ENCODE measurements at places on chromosomes 12 and 14. TPM values are rescaled to one million over a fixed set of nuclear protein-coding genes. Genes with fewer than 3 reads are reported as not detected.

Gene PCED1B
- total RNA-seq: 117 TPM

Gene LBHD2
- total RNA-seq: not detected

DNA sequence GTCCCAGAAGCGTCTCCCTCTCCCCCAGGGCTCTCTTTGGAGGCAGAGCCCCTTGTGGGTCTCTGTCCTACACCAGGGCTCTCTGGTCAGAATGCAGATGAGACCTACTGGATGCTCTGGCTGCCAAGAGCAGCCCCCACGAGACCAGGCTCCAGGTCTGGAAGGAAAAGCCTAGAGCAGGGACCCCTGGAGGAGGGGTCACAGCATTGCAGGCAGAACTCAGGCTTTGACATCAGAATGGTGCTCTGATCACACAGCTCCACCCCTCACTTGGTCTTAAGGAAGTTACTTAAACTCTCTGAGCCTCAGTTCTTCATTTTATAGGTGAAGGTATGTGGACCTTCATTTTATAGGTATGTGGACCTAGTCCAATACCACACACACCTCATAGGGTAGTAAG, 83.1 kb downstream of the ARL6IP4 start:
- no peak for DNase-seq

Gene VCPKMT
- 14.3 TPM for total RNA-seq

GRCh38 chr12:110349514-110350151, 53.9 kb downstream of the ANAPC7 start:
- DNase-seq: peak; percentile 48

- DNase-seq: peak; percentile 73
Measured at GRCh38 chr12:52151837-52152783, 39.7 kb downstream of the KRT80 start.

DNA sequence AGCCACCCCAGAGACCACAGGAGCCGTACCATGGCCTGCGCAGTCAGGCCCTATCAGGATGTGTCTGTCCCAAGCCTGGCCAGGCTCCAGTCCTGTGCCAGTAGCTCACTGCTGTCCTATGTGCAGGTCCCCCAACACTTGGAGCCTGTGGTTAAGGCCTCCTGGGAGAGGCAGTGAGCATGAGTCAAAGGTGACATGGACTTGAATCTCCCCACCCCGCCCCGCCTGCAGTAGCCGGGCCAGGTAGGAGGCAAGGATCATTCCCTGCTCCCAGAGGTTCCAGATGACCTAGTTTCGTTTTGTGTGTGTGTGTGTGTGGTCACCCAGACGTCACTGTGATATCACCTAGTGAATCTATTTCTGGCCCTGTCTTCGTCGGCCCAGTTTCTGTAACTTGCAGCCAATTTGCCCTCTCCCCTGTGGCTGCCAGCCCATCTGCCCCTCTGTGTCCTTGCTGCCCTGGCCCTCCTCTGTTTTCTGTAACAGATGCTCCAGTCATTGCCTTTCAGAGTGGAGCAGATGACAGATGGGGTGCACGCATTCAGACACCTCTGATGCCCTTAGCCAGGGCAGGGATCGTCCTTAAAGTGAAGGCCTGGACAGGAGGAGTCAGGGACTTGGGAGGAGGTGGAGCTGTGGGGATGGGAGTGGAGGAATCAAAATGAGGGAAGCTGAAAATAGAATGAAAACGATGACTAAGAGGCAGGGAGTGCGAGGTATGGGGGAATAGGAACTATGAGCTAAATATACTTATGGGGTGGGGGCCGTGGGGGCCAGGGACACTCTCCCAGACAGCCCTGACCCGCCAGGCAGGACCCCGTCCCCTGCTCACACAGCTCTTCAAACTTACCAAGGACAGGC, 37.4 kb downstream of the SLC6A12 start:
- DNase-seq: no peak

DNA sequence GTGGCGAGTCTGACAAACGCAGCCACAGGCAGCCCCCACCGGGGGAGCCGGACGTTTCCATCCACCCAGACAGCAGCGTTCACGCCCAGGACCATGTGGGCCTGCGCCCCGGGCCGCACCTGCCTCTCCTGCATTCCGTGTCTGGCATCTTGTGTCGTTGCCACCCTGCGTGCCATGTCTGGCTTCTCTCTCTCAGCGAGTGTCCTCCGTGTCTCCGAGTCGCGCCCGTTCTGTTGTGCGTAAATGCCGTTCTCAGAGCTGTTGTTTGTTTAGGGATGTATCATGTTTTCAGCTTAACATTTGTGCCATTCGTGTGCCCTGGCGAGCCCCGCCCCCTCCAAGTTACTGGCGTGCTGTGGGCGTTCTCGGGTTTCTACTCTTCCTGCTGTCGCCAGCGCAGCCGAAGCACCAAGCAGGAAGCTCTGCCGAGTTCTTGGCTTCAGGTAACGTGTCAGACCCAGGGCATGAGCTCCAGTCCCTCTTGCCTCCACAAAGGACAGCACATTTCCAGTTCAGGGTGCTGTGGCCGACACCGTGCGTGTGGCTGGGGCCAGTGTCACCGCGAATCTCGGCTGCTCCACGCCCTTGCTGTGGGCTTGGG, 34.6 kb downstream of the NOC4L start:
- DNase-seq: peak; percentile 48

DNA sequence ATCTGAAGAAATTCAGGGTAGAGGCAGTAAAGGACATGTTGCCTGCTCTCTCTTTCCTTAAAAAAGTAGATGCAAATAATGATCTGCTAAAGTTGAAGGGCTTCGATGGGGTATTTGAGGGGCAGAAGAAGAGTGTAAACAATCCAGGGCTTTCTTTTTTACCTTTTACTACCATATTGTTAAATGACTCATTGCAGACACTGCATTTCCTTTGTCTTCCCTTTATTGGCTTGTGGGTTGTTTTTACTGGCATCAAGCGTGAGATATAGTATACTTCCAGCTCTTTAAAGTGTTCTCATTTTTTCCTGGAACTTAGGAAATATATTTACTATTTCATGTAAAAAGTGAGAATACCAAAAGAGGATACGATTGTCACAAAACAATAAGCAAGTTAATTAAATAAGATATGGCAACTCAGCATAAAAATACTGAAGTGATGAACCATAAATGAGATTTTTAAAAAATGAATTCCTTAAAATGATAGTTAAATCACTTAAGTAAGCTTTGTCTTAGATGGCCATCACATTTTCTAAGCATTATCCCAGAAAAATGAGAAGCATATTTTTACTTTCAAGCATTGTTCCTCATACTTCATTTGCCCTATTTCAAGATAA, 72.3 kb upstream of the KRAS start:
- no peak for DNase-seq

Gene GPRC5D
- total RNA-seq: not detected

Gene ARHGAP9
- total RNA-seq: 154 TPM

Gene AQP2
- not detected for total RNA-seq

- DNase-seq: no peak
Measured at GRCh38 chr14:105005329-105005928, 15.5 kb downstream of the CDCA4 start.

Gene LRFN5
- total RNA-seq: not detected

- DNase-seq: no peak
Measured at GRCh38 chr12:71158361-71158882, 623 bp upstream of the TSPAN8 start.

- no peak for DNase-seq
Measured at GRCh38 chr12:118537481-118537917, 161.1 kb downstream of the SUDS3 start.

GRCh38 chr14:91851563-91851962, 15.8 kb downstream of the TC2N start:
- no peak for DNase-seq

Gene DNAJC22
- not detected for total RNA-seq

Gene KERA
- total RNA-seq: not detected

- DNase-seq: no peak
Measured at GRCh38 chr12:43740511-43741100, 18.0 kb downstream of the PUS7L start.

DNA sequence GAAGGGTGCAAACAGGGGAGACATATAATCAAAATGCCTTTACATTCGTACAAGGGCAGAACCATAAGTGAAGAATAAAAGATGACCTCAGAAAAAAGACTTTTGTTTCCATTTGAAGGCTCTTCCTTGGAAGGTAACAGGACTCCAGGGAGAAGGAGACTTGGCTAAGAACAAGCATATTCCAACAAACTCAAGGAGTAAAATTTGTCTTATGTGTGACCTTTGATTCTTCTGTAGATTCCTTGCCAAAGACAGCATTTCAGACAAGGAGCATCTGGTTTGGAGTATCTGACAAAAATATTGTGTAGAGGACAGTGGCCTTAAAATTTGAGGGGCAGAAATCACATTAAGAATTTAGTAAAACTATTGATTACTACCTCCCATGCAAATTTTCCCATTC, 991.9 kb downstream of the FLRT2 start:
- no peak for DNase-seq

Gene CLEC4A
- 0.28 TPM for total RNA-seq

- no peak for DNase-seq
Measured at GRCh38 chr12:10557329-10557728, 51.6 kb downstream of the EIF2S3B start.

- no peak for DNase-seq
Measured at GRCh38 chr12:4997939-4998338, 45.7 kb upstream of the KCNA5 start.

Gene LGR5
- total RNA-seq: not detected

GRCh38 chr12:68667291-68667690, 19.5 kb upstream of the NUP107 start:
- no peak for DNase-seq

Gene OR4K17
- not detected for total RNA-seq

DNA sequence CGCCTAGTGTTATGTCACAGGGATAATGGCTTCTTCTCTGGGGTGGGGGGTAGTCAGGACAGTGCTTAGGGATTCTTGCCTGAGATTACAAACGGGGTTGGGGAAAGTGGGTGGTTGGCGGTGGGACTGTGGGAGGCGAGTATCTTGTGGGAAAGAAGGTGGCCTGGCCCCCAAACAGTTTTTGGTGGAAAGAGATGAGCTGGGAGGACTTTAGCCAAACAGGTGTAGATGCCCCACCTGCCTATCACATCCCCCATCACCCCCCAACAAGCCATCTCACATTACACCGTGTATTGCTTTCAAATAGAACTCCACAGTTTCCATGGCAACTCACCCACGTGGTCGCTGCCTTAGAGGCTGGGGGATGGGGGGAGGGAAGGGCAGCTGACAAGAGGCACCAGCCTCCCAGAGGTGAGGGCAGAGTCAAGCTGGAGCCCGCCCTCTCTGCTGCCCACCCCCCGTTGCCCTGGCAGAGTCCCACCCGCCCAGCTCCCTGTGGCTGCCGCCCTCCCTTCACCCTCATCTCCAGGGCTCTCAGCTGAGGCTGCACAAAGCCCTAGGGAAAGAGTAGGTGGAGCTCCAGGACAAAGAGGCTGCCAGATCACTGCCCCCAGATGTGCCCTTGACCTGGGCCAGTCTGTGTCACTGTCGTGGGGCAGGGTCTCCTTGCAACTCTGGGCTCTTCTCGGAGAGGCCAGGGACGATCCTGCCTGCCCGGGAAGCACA, 98.3 kb downstream of the LRRC74A start:
- DNase-seq: peak; percentile 37

DNA sequence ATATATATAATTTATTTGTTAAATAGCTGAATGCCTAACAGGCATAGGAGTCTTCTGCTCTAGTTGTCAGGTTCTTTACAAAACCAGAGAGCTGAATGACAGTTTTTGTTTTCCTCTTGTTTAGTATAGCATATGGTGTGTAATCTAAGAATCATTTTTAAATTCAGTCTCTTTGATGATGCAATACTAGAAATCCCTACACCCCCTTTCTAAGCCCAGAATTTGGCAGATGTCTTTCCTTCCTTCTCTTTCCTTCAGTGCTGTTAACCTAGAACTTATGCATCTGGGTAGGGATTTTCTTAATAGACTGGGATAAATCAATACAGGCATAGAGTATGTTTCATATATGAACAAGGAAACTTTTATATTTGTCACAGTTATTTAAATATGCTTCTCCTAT, 198.1 kb downstream of the KCNH5 start:
- no peak for DNase-seq

DNA sequence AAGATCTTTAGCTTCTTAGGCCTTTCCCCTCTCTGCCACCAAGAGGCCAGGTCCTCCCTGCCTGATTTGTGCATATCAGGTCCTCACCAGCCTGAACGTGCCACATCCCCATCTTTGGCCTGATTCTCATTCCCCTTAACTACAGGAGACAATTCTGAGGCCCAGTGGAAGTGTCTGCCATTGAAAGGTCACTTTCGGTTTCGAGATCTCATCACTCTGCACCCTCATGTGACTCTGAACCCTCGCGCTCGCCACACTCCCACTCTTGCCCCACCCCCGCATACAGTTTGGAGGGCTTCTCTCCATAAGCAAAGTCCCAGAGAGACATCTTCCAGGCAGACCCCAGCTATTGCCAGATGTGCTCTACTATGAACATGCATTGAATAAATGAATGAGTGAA, 189.0 kb downstream of the NTF3 start:
- DNase-seq: no peak

Gene KRT80
- not detected for total RNA-seq

- DNase-seq: no peak
Measured at GRCh38 chr12:47783821-47784819, 11.1 kb downstream of the SLC48A1 start.

DNA sequence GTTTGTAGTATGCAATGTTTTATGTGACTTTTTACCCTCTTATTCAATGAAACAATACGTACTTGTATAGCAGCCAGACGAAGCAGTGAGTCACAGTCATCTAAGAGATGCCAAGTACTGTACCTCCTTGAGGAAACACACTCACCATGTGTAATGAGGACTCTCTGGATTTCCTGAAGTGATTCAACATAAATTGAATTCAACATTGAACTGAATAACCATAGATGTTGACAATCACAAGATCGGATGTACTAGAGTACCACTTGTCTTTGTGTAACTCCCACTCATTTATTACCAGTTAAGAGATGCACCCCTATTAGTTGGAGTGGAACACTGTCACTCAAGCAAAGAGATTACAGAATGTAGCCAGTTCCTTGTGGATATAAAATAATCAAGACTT, 175.2 kb upstream of the HMGA2 start:
- no peak for DNase-seq

DNA sequence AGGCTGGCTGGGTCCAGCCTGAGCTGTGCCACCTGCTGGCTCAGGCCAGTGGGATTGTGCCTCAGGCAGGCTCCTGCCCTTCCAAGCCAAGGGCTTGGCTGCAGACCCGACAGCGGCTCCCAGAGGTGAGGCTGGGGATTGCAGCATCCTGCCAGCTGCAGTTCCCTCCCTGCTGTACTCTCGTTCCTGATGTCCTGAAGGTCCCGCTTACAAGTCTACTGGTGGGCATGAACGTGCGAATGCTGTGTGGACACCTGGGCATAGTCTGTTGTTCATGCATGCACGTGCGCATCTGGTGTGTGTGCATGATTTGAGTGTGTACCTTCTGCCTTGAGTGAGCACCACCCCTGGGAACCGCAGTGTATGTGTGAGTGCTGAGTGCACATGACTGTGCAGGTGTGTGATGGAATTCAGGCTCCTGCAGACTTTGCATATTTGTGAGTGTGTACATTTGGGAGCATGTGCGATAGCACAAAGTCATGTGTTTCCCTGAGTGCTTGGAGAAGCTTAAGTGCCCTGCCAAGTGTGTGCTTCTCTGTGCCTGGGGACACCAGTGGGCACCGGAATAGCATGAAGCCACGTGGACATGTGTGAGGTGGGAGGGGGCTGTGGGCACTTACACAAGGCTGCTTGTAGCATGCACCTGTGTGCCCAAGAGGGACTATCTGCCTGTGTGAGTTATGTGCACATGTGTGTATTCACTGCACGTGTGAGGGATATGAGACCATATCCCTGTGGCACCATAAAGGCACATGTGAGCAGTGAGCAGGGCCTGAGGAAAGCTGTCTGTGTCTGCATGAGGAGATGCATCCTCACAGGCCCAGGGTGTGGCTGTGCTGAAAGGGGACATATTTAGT, 19.3 kb upstream of the KRT7 start:
- DNase-seq: peak; percentile 57
